ENCODE measurements at places on chromosomes 3 and 15.

GRCh38 chr15:100832149-100832942 is 47.3 kb upstream of the ALDH1A3 start:
- no peak for DNase-seq

- DNase-seq, result no peak
Observed at GRCh38 chr3:67044295-67044694, 46.2 kb downstream of the KBTBD8 start.

DNA sequence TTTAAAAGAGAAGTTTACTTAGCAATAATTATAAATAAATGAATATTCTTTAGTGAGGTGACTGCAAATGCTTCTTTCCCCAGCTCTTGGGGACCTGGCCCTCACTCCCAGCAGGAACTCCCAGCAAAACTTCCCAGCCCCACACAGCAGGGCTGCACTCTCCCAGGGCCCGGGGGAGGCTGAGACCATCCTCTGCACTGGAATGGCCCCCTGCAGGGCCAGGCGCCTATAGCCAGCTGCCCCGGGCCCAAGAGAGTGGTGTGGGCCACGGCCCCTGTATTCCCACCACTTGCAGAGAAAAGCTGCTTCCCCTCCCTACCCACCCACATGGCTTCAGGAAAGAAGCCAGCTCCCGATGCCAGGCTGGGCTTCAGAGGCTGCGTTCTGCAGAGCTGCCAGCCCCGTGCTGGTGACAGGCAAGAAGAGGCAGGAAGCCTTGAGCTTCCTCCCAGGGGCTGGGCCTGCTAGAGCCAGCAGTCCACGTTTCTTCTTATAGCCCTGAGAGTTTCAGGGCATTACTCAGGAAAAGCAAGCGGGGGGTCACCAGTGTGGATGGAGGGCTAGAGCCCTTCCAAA is 20.0 kb downstream of the IDH2 start:
- DNase-seq, result no peak

GRCh38 chr3:134998158-134998557 is 203.1 kb downstream of the EPHB1 start:
- DNase-seq, result no peak

DNA sequence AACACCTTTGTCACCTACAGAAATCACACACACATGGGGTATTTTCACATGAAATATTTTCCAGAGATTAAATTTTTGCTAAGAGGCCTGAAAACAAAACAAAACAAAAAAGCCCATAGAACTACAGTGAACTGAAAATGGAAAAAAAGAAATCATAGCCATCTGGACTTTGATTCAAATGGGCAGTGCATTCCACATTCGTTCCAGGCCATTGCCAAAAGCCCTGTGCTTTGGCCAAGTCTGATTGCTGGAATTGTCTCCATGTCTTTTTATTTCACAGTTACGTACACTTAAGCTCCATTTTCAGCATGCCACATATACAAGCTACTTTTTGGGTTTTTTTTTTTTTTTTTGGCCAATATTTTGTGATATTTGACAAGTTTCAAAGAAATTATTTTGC is 47.1 kb downstream of the TFG start:
- no peak for DNase-seq

GRCh38 chr3:192906940-192907339 is 10.7 kb downstream of the MB21D2 start:
- no peak for DNase-seq

- DNase-seq, result no peak
Observed at GRCh38 chr15:79673416-79674123, 223.2 kb downstream of the MTHFS start.

GRCh38 chr3:49992326-49992725 is 52.4 kb downstream of the RBM6 start:
- DNase-seq, result no peak

- DNase-seq, result no peak
Observed at GRCh38 chr3:189355481-189356201, 183.9 kb downstream of the TPRG1 start.

DNA sequence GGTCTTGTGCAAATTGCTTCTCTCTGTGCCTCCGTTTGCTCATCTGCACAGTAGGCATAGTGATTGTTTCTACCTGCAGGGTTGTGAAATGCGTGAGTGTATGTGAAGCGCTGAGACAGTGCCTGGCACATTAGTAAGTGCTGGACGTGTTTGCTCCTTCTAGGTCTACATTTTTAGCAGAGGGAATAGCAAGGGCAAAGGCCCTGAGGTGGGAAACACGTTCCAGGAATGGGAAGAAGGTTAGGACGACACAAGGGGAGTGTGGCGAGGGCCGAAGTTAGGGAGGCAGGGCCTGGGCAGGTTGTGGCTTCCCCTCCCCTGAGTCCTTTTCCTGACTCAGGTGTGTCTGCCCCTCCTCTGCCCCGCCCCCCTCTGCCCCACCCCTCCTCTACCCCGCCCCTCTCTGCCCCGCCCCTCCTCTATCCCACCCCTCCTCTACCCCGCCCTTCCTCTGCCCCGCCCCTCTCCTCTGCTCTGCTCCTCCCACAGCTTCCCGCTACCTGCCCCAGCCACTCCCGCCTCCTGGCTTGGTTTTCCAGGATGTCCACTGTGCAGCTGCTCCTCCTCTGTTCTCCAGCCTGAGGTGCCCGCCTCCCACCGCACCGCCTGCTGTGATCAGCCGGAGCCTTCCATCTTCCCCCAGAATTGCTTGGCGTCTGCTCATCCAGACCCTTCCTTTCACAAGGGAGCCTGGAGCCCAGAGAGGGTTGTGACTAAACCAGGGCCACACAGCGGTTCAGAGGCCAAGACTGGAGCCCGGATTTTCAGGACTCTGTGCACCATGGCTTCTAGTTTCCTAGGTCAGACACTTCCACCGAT is 31.1 kb upstream of the SMAD6 start:
- no peak for DNase-seq

DNA sequence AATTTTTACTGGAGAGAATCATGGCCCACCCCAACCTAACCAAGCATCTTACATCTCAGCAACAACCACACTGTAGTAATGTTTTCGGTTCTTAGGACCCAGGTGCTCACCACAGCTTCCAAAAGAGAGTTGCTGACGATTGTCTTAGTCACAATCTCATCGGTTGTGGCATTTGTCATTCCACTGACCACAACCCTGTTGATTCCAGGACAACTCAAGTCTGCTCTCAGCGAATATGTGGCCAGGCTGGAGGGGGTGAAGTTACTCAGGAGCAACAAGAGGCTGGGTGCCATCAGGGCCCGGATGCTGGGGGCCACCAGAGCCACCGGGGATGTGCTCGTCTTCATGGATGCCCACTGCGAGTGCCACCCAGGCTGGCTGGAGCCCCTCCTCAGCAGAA is 25.9 kb downstream of the GALNT15 start:
- DNase-seq, result no peak

DNA sequence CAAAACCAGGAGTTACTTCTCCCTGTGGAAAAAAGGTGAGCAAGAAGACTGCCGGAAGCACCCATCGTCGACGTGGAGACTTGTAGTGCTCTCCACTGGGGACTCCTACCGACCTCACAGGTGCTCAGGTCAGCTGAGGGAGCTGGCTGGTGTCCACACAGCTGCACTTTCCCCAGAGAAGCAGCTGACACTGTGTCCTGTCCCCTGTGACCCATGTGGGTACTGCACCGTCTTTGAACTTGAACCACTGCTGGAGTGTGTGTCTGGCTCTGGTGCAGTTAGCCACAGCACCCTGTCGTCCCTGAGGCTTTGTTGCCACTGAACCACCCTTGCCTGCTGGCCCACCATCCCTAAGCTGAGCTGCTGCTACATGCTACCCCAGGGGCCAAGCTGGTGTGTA is 270.8 kb downstream of the CACNA2D3 start:
- DNase-seq, result no peak

- DNase-seq, result no peak
Observed at GRCh38 chr15:101406526-101407195, 82.8 kb downstream of the PCSK6 start.

GRCh38 chr3:127062926-127063325 is 80.0 kb downstream of the PLXNA1 start:
- no peak for DNase-seq

DNA sequence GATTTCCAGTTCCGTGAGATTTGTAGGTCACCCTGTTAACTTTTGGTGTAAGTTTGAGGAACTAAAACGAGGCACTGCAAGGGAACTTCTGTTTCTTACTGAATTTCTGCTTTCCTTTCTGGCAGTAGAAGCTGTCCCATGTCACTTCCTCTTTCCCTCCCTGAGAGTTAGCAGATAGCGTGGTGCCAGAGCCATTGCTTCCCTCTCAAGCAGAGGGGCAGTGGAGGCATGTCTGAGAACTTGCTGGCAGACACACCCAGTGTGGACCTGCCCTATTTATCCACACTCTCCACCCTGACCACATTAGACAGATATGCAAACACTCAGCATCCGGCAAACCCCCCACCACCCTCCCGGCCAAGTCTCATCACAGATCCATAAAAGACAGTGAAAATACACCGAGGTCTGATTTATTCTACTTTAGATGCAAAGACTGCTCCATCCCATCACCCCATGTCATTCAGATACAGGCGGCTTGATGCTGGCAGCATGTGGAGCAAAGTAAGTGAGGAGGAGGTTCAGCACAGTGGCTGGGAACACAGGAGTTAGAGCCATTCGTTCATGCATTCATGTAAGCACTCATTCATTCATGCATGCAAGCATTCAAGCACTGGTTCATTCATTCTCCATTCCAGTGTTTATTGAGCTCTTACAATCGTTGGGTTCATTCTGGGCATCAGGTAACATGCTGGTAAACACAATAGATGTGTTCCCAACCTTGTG is 324.7 kb downstream of the SHQ1 start:
- no peak for DNase-seq

DNA sequence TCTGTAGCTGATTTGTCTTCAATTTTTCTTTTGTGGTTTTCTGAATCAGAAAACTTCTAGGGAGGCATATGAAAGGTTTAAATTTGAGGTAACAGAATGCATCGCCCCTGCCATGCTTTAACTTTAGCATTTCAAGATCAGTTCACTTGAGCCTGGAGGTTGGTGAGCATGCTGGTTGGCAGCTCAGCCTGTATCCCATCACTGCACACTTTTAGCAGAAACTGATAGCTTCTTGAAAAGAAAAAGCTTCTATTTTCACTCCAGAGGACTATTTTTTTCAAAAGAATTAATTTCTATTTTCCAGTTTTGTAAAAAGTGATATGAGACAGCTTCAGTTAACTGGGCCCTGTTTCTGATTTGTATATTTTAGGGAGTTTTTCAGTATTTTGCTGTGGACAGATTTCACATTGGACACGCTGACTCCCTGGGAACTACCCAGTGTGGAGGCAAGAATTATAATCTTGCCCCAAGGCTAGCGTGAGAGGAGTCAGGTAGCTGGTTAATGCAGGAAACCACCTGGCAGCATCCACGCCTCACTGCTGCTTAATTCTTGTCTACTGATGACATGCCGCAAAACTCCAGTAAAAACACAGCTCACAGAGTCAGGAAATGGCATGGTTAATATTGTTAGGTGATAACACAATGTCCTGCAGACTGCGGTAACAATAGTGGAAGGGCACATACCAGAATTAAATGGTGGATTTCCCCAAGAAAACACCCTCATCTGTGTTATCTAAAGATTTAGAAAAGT is 71.4 kb downstream of the DUT start:
- no peak for DNase-seq

DNA sequence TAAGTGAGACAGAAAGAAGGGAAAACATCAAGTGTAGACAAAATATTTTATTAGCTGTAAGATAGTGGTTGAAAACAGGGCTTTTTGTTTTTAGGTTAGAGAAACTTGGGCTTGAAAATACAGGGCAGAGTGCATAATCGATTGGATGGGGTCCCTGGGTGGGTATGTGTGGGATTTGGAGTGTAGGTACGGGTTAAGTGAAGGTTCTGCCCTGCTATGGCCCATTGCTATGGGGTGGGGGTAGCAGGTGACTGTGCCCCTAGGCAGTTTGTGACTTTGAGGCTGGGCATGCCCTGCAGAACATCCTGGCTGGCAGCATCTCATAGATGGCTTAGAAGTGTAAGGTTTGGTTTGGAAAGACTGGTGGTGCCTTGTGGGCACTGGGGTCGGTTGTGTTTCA is 3.7 kb upstream of the FAM131A start:
- DNase-seq, result no peak

DNA sequence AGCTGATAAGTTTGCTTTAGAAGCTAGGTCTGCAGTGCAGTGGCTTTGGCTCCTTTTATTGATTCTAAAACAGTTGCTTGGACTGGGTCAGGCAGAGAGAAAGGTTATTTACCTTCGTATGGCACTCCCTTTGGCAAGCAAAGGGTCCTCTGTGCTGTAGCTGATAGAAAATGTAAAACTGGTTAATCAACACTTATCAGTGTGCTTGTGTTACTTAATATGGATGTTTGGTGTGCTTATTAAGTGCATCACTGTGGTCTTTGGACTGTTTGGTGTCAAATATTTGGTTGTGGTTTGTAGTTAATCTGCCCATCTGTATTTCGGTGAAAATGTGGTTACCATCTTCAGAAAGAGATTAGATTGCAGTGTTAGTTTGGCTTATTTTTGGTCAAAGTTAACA is 16.0 kb downstream of the UBE2E2 start:
- DNase-seq, result no peak

DNA sequence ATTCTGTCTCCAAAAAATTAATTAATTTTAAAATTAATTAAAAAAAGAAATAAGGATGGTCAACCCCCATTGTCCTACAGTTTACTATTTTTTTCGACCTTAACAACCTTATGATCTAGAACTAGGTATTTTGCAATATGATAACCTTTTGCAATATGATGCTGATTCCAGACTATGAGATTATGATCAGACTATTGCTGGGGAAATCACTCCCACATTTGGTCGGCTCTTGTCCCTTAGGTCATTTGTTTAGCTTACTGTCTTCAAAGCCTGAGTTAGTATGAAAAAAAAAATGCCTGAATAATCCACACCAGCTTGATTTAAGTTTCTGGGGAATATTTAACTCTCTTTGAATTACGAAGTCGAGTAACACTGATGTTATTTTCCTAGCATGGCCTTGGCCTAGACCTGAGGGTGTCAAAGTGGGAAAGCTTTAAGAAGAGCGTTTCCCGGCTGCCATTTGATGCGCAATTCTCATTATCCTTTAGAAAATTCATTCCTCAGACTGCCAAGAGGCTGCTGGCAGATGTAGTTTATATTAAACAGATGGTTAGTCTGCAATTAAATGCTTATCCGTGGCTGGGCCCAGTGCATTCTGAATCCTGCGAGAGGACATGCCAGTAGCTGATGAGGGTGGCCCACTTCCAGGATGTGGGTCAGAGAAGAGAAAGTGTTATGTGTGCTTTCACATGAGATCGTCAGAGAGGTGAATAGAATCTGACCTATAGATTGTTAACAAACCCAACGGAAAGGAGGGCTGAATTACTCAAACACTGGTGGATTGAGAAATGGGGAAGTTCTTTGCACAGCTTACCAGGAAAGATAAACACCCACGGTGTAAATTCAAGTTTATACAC is 496.0 kb upstream of the THBS1 start:
- no peak for DNase-seq

- no peak for DNase-seq
Observed at GRCh38 chr15:82551646-82552247, 11.5 kb upstream of the RPS17 start.

DNA sequence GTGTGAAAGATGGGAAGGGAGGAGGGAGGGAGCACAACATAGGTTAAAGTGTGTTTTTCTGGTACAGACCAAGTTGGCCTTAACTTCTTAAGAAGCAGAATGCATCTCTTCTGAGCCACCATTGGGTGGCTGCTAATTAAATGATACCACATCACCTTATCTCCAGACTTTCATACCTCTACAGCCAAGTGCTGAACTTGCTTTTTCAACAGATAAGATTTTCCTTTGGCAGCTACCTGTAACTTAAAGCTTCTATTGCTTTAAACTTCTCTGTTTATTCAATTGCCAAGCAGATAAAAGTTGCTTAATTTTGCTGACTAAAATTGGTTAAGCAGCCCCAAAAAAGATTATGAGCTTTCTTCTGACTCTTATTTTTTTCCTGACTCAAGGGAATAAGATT is 292.4 kb upstream of the SGO1 start:
- DNase-seq, result no peak

- DNase-seq, result peak; percentile 77
Observed at GRCh38 chr3:19146685-19147650, 1.3 kb upstream of the KCNH8 start.
